ENCODE measurements at places on chromosomes 13 and 19.

GRCh38 chr13:41273831-41274441 lies 10.6 kb upstream of the MTRF1 start:
- DNase-seq = no peak

- DNase-seq = no peak
These were observed 540.5 kb downstream of the PCDH9 start for GRCh38 chr13:66689628-66690027.

DNA sequence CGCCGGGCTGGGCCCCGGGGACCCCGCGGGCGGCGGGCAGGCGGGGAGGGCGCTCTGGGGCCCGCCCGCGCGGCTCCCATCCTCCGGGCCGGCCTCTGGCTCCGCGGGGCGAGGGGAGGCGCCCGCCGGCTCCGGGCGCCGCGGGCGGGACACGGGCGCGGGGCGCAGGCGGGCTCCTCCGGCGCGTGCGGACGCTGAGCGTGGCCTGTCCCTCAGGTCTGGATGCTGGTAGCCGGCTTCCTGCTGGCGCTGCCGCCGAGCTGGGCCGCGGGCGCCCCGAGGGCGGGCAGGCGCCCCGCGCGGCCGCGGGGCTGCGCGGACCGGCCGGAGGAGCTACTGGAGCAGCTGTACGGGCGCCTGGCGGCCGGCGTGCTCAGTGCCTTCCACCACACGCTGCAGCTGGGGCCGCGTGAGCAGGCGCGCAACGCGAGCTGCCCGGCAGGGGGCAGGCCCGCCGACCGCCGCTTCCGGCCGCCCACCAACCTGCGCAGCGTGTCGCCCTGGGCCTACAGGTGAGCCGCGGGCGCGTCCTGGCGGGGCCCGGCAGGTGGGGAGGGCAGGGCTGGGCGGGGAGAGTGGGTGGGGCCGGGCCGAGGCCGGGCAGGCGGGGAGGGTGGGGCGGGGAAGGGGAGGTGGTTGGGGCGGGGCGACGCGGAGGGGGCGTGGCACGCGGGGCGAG lies 420 bp downstream of the IL17D start:
- peak; percentile 82 for DNase-seq

GRCh38 chr13:105008604-105009003 lies 1526.9 kb downstream of the EFNB2 start:
- no peak for DNase-seq

DNA sequence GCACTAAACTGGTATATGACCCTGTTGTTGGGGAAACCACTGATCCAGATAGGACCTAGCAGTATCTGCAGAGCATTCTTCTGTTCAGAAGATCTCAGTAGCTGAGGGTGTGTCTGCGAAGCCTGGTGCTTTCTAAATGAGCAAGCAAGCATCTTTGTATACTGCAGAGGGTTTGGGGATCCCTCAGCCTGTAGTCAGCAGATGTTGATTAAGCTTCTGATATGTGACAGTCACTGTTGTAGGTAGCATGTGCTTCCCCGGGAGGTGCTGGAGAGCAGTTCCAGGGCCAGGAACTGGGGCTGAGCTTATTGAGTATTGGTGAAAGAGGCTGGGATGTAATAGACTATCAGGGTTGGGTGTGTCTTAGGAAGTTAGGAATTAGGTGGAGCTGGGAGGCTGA lies 1.5 kb downstream of the SCAF1 start:
- DNase-seq = no peak

DNA sequence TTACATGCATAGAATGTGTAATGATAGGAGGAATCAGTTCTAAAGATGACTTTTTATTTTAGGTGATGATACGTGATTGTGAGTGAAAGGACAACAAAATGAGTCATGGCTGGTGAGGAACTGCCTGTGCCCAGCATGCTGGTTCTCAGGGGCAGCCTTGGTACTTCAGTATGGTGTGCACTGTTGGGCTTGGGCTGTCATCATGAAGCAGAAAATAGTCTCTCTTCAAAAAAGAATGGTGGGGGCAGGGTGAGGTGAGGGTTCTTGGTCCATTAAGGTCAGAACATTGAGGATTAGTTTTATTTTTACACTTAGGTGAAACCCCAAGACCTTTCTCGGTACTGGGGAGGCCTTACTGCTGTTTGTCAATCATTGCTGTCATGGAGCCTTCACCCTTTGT lies 309.5 kb downstream of the MTUS2 start:
- DNase-seq = no peak

DNA sequence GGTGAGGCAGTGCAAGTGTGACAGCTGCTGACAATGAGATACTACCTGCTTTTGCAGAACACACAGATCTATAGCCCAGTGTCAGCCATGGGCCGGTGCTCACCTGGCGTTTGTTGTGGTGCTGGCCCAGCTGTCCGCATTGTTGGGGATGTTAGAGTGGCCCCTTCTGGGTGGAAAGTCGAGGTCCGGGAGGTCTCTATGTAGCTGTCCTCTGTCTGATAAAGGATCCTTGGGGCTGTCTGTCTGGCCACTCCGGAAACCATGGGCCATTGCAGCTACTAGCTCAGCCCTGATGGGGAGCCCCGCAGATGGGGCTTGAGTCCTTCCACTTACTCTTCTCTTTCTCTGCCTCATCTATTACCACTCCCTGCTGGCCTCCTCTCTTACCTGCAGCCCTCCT lies 181.5 kb upstream of the TSHZ3 start:
- DNase-seq = no peak

- DNase-seq = no peak
These were observed 31.0 kb downstream of the ATP11A start for GRCh38 chr13:112720814-112721197.

- no peak for DNase-seq
These were observed 14.9 kb upstream of the SCN1B start for GRCh38 chr19:35015270-35015953.

- DNase-seq = no peak
These were observed 1.7 kb upstream of the CRLF1 start for GRCh38 chr19:18608102-18608804.

GRCh38 chr19:48990400-48990799 lies 2.7 kb downstream of the GYS1 start:
- DNase-seq = no peak

DNA sequence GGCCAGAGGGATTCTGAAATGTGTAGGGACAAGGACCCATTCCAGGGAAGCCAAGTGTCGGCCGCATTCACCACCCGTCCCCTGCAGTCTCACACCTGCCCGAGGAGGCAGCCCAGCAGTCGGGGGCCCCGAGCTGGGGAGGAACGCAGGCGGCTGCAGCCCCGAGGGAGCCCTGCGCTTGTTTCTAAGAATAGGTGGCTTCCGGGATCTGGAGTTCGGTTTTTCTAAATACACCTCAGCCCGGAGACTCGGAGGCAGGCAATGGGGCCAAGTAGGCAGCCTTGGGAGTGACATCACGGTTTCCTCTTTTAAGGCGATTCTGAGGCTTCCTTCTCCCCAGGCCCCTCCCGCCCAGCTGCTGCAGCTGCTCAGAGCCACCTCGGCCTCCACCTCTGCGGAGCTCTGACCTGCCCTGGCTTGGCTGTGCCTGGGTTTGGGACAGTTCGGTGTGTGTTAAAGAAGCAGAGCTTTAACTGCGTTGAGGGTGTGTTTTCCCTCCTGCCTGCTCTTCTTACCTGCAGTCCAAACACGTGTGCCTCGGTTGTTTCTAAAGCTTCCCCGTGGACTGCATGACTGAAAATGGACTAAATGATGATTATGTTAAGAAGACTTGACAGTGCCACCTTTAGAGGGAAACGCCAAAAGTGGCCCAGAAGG lies 80.5 kb downstream of the COL4A2 start:
- DNase-seq = peak; percentile 13

GRCh38 chr13:32946558-32946957 lies 69.7 kb upstream of the KL start:
- no peak for DNase-seq

- peak; percentile 90 for DNase-seq
These were observed 1.4 kb upstream of the CCDC97 start for GRCh38 chr19:41308450-41309179.

GRCh38 chr13:88042489-88042888 lies 371.3 kb downstream of the SLITRK5 start:
- no peak for DNase-seq

DNA sequence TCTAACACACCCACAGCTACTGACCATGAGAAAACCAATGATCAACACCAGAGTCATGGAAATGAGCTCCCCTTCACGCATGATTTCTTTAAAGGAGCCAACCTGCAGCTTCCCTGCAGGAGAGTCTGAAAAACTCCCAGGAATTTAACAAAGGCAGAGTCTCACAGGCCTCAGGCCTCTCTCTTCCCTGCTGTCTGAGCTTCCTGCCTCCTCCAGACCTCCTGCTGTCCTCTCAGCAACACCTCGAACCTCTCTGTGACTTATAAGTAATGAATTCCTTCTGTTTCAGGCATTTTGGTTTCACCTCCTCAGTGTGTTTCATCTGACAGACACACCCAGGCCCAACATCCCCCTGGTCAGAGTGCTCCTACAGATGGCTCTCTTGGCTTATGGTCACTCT lies 1044.4 kb downstream of the UQCRFS1 start:
- DNase-seq = no peak

- DNase-seq = no peak
These were observed at the start of gene IGFL3 for GRCh38 chr19:46124638-46125115. Gene IGFL3 (minus strand): TSS chr19:46124688. CDS start chr19:46124649, 39 bp downstream.

- DNase-seq = no peak
These were observed 190.8 kb downstream of the TEX29 start for GRCh38 chr13:111511219-111511732.

- DNase-seq = peak; percentile 78
These were observed 24.2 kb upstream of the TTYH1 start for GRCh38 chr19:54390942-54391577.

DNA sequence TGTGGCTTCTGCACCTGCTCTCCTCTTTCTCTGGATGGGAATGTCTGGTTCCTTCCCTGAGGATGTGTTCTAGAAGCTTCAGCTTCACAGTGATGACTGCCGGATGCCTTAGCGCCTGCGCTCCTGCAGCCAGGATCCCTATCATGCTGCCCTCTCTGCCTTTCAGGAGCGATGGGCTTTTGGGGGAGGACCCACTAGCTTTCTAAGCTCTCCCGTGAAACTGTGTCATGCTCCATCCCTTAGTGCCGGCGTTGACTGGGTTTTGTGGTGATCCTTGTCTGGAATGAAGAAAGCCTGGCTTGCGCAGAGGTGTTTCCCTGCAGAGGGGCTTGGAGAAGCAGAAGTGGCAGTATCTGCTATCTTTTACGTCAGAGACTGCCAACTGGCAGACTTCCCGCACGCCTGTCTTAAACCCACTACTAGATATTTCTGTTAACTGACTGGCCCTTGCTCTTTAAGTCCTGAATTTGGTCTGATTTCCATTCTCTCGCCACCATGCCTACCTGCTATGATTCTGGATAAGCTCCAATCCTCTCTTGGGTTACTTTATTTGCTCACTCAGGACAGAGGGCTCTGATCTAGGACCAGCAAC lies 3.8 kb upstream of the KMT2B start:
- no peak for DNase-seq

GRCh38 chr13:49711218-49711863 lies 20.1 kb upstream of the EBPL start:
- DNase-seq = no peak

DNA sequence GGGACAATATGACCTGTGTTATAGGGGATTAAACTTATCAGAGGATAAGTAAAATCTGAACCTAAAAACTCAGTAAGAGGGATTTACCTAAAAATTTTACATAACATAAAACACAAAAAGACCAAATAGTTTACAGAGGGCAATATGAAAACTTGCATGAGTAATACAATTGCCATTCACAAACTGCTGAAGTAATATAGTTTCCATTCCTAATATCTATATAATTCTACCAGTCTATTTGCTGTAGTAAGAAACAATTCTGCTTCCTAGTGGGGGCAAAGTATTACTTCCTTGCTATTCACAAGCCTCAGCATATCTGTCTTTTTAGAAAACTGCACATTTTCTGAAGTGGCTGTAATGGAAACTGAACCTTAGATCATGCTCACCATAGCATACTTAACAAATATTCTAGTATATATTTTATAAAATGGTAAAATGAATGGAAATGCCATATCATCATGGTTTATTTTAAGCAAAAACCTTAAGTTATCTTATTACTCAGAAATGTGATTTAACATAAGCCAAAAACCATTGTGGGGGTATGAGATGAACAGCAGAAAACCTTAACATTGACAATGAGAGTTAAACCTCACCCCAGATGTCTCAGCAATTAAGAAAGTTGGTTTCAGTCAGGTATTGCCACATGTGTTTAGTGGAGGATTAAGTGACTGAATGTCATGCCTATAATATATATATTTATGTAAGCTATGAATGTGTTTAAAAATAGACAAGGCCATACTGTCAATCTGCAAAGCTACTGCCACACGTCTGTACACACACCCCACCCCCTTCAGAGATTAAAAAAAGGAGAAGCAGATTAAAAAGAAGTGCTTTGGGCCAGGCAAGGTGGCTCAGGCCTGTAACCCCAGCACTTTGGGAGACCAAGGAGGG lies 136.8 kb downstream of the MIPEP start:
- no peak for DNase-seq

- no peak for DNase-seq
These were observed 60.6 kb downstream of the COLGALT1 start for GRCh38 chr19:17615889-17616685.

GRCh38 chr19:39297931-39298634 lies 1.9 kb downstream of the IFNL1 start:
- peak; percentile 68 for DNase-seq

- no peak for DNase-seq
These were observed 19.0 kb upstream of the IL17D start for GRCh38 chr13:20684546-20684945.

DNA sequence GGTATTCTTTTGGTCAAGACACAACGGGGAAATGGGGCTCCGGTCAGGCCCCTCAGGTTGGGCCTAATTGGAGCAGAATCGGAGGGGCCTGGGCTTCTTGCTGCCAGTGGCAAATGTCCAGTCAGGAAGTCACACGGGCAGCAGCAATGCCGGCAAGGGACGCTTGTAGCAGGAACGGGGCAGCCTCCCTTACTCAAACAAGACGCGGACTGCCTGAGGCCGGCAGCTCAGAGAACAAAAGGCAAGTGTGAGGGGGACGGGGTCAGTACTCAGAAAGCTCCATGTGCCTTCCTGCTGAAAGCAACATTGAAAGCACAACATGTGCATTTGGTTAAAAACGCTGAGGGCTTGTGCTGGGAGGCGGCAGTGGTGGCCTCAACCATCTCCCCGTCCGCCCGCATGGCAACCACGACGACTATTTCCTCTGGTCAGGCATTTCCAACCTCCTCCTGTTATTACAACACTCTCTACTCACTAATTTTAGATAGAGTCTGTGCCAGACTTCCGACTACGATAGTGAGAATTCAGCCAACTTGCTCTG lies 20.5 kb upstream of the RASA3 start:
- no peak for DNase-seq

GRCh38 chr13:75960538-75960994 lies 324.4 kb downstream of the LMO7 start:
- DNase-seq = no peak

DNA sequence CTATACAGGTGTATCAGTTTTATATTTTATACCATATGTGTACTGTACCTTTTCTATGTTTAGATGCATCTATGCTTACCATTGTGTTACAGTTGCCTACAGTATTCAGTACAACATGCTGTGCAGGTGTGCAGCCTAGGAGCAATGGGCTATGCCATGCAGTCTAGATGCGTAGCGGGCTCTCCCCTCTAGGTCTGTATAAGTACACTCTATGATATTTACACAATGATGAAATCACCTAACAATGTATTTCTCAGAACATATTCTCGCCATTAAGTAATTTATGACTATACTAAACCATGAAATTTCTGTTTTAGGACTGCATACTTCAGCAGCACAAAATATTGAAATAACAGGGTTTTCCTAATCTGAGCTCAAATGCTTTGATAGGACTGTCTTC lies 179.6 kb downstream of the RFC3 start:
- DNase-seq = no peak

- peak; percentile 8 for DNase-seq
These were observed 62.3 kb downstream of the KCNC3 start for GRCh38 chr19:50266896-50267295.
